SHP77 treated with DMSO at 0.1 percent for 48 hours (cell line): ENCODE measurements at places on chromosomes 1 and 21.

- DNase-seq, result no peak
Measured at GRCh38 chr1:20147846-20148570, 8.9 kb downstream of the PLA2G2F start.

DNA sequence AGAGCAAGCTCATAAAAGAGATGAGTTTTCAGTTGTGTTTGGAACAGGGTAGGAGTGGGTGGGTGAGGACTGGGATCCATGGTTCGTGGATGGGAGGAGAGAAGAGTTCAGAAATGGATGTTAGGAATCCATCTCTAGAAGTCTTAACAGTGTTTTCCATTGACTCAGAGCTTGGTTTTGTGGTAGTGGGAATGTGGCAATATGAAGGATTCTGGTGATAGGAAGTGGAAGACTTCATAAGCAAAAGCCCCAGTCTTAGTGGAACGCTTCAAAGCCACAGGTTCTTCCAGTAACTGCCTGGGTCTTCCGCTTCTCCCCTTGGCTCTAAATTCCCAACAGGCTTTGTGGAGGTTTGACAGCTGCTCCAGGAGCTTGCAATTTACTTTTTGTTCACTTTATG is 167.9 kb downstream of the KCNJ6 start:
- no peak for DNase-seq

DNA sequence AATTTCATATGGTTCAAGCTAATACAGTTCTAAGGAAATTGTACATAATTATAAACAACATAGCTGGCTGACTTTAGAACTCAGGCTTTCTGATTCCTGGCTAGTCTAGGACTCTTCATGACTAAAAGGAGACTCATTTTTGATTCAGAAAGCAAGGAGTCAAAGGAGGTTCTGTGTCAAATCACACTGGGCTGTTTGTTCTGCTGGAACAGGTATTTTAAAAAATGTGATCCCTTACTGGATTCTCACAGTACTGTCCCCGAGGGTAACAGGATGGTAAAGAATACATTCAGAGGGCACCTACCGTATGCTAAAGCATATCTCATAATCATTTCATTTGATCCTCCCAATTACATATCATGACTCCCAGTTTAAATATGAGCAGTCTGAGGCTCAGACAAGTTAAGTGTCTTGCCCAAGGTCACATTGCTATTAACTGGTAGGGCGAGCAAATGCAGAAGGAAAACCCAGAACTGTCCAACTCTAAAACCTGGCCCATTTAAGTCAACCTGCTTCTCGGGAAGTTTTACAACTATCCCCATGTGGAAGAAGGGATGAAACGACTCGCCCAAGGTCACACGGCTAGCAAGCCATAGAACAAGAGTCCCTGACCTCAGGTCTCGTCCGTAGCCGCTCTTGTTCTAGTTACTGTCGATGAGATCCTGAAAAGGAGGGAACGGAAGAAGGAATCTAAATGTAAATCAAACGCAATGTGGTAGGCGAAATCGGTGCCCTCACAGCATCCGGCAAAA is 675 bp downstream of the MYSM1 start:
- no peak for DNase-seq

GRCh38 chr1:57945045-57945444 is 521.2 kb upstream of the DAB1 start:
- DNase-seq, result no peak

DNA sequence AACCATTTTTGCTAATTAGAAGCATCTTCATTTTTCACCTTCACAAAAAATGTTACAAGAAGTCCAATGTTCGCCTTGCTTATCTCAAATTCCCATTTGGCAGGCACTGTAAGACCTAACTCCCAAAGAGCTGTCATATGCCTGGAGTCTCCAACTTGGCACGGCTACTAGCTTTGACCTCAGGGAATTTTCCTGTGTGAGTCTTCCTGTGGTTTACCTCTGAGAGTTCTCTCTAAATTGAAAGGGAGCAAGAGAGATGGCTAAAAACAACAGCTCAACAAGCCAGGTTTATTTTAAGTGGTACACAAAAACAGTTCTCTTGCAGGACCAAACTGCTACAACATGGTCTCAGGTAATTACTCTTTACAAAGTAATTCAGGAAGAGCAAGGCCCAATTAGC is 756.0 kb upstream of the ADGRL2 start:
- DNase-seq, result no peak

GRCh38 chr1:202283991-202284390 is 57.7 kb downstream of the UBE2T start:
- no peak for DNase-seq

DNA sequence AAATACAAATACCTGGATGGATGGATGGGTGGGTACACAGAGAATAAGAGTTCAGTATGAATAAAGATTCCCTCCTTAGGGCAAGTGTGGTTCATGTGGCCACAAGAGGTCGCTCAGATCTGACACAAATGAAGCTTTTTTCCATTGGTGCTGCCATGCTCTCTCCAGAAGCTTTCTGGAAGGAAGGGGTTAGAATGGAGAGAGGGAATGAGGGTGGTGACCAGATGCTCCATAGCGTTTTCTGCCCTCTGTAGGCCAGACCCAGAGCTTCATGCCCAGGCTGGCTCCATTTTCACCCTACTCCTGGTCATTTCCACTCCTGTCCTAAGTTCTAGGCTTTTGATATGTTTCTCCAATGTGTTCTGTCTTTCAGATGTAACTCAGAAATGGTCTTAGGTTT is 3.3 kb upstream of the FCRL6 start:
- DNase-seq, result peak; percentile 61

DNA sequence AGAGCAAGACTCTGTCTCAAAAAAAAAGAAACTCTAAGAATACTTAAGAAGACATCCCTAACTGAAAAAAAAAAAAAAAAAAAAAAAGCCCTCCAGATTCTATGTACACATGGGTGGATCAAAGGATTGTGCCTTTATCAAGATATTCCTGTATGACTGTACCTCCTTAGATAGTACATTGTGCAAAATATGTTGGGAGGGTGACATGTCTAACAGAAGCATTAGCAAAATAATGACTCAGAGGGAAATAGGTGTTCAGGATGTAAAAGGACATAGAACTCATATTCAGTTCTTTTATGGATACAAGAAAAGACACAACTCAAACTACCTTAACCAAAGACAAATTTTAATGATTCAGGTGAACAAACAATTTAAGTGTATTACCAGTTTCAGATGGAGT is 269.8 kb upstream of the KAZN start:
- DNase-seq, result no peak

DNA sequence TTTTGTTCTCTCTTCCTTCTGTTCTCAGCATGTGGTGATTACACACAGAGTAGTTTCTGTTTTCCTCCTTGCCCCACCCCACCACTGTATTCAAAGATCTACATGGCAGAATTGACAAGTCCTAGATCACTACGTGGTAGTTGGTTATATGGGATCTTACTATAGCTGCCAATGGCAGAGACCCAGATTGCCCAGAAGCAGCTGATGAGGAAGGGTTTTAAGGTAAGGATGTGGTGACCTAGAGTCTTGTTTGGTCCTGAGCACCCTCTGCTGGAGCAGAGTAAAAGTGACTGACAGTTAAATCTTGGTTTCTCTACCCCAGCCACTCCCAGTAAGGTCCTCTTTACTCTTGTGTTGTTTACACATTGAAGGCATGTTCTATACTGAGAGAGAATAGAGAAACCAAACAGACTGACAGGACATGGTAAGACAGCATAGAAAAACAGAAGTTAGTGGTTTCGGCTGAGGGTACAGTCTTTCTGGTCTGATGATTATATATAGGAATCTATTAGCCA is 22.8 kb upstream of the STRIP1 start:
- no peak for DNase-seq

GRCh38 chr1:52919051-52919722 is 2.4 kb downstream of the ECHDC2 start:
- DNase-seq, result no peak

GRCh38 chr1:100290291-100290690 is 24.3 kb downstream of the RTCA start:
- DNase-seq, result no peak

DNA sequence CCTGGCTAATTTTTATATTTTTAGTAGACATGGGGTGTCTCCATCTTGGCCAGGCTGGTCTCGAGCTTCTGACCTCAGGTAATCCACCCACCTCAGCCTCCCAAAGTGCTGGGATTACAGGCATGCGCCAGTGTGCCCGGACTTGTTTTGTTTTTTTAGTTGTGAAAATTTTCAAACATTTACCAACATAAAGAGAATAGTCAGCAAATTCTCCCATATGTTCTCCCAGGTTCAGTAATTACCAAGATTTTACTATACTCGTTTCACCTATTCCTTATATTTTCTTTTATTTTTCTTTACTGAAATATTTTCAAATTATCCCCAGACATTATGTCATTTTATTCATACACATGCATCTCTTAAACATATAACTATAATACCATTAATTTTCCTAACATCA is 218.1 kb upstream of the L1TD1 start:
- DNase-seq, result no peak

DNA sequence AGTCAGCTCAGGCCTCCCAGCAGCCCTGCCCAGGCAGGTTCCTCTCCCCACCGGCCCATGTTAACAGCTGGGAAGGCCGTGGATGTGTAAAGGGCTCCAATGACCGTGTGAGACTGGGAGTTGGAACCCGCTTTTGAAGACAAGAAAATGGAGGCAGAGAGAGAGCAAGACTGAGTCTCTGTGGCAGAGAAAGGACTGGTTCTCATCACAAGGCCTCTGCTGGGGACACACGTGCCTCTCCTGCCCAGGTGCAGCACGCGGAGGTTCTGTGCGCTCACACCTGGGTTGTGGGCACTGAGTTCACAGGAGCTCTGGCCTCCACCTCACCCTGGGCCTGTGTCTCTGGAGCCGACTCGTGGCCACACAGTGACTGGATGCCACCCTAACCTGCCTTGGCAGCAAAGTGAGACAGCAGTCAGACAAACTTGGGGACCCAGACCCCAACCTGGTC is 27.0 kb downstream of the RUNX3 start:
- DNase-seq, result no peak

- DNase-seq, result no peak
Measured at GRCh38 chr1:53617382-53617781, 121.6 kb downstream of the GLIS1 start.

- no peak for DNase-seq
Measured at GRCh38 chr21:44478124-44478800, 23.0 kb downstream of the LRRC3 start.

DNA sequence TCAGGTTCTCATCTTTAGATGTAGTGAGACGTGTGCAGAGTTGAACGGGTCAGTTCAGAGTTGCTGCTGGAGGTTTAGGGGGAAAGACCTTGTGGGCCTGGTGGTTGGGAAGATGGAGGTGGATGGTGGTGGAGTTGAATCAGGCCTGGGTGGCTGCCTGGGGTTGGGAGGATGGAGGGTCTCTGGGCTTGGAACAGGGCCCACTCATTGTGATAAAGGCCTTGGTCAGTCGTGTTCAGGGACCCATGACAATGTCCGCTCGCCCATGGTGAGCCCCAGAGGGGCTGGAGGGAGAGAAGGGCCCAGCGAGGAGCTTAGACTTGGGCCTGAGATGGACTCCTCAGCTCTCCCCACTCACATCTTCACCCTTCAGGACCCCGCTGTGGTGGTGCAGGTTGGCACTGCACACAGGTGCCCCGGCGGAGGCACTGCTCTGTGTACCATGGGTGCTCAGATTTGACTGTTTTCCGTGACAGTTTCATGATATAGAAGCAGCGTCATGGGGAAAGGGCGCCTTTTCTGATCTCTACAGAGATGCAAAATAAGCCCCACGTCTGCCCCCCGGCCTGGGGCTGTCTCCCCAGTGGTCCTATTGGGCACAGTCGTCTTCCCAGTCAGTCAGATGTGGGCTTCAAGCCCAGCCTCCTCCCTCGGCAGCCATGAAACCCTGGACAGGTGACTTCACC is 39.2 kb downstream of the DISP3 start:
- no peak for DNase-seq

- DNase-seq, result no peak
Measured at GRCh38 chr1:163406772-163407171, 85.0 kb downstream of the NUF2 start.

DNA sequence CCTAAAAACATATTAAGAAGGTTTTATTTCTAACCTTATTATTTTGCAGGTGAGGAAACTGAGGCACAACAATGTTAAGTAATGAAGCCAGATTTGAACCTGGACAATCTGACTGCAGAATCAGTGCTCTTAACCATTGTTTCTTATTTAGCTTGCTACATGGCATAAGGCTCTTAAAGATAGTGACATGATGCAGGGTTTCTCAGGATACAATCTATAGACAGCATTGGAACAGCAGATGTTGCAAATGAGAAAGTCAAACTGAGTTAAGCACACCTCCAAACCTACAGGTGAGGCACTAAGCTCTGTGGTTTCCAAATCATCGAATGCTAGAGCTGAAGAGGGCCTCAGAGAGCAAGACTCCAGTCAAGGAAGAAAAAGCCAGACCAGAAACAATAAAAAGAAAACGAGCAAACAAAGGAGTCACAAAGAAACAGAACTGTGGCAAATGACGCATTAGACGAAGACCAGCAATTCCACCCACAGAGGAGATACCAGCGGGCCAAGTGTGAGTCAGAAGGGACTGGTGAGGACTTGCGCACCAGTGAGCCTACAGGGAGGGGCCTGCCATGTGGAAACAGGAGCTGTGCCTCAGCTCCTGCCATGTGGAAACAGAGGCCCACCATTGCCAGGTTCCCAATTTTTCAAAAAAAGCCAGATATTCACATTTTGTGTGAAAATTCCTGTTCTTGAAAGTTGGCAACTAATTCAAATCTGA is 14.4 kb downstream of the CD58 start:
- no peak for DNase-seq

DNA sequence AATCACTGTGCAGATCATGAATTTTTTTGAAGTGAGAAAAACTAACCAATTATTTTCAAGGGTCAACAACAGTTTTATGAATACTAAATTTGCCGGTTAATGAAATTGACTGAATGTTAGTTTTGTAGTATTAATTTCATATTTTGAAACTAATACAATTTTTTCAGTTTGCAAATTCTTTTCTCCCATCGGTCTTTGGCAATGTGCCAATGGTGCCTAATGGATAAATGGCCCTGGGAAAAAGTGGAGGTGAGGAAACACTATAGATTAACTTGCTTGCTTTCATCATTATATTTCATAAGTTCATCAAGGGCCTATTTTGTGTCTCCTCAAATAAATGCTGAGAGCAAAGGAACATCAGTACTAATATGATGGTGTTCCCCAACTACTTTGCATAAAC is 4.1 kb downstream of the C1orf141 start:
- no peak for DNase-seq

- no peak for DNase-seq
Measured at GRCh38 chr1:224565186-224565585, 50.9 kb upstream of the CNIH3 start.

DNA sequence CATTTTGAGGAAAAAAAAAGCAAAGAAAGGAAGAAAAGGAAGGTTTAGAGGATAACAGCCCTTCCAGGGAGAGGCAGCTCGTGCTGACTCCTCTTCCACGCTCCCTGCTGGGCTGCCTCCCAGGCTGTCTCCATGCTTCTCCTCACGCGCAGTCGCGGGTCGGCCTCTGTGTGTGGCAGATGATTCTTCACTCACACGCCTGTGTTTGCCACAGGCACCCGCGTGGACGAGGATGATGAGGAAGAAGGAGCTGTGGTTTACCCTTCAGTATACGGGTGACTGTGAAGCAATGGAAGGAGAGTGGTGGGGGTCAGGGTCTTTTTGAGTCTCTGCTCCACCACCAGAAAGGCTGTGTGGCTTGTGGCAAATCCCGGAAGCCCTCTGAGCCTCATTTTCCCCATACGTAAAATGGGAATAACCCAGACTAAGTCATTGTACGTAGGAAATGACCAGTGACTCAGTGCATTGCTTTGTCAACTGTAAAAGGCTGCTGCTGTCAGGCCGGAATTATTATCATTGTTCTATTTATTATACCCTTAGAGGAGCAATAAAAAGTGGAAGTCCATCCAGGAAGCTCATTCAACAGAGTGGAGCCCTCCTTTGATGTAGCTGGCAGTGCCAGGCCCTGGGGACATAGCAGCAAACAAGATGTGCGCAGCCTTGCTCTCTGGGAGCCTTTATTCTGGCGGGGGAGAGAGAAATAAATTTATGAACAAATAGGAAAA is 11.9 kb upstream of the SH2D2A start:
- no peak for DNase-seq
